T-helper 2 cell treated with Interferon-gamma antibody and Interleukin-4, amounts not matched to agents 5 μg/mL and 100 μg/mL, for 36 hours (primary cell): ENCODE measurements at places on chromosomes 2 and 18.

DNA sequence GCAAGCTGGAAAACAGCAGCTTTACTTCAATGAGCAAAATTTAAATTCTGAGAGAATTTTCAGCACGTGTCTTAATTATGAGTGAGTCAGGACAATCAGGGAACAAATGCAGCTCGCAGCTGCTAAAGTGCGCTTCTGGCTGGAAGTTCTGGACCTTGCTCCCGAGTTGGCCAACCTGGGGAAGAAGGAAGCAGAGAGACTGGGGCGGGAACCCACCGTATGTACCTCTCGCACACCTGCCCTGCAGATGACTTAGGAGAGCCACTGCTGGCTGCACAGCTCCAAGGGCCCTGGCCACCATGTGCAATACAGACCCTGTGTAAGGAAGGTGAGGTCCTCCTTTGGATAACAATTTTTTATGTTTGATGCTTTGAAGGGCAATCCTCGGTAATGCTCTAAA lies 42.4 kb downstream of the REEP1 start:
- DNase-seq, result no peak

GRCh38 chr2:56376699-56377665 lies 193.2 kb downstream of the CCDC85A start:
- no peak for DNase-seq

GRCh38 chr2:123468071-123468470 lies 557.0 kb upstream of the CNTNAP5 start:
- DNase-seq, result no peak

- DNase-seq, result no peak
Observed at GRCh38 chr2:42480402-42480801, 13.4 kb downstream of the KCNG3 start.
